ENCODE measurements at places on chromosomes 3 and 15.

GRCh38 chr3:98233468-98233867 lies 30.6 kb upstream of the OR5H6 start:
- no peak for DNase-seq

- DNase-seq, result no peak
These were observed 66.2 kb upstream of the TPM1 start for GRCh38 chr15:62976301-62976881.

DNA sequence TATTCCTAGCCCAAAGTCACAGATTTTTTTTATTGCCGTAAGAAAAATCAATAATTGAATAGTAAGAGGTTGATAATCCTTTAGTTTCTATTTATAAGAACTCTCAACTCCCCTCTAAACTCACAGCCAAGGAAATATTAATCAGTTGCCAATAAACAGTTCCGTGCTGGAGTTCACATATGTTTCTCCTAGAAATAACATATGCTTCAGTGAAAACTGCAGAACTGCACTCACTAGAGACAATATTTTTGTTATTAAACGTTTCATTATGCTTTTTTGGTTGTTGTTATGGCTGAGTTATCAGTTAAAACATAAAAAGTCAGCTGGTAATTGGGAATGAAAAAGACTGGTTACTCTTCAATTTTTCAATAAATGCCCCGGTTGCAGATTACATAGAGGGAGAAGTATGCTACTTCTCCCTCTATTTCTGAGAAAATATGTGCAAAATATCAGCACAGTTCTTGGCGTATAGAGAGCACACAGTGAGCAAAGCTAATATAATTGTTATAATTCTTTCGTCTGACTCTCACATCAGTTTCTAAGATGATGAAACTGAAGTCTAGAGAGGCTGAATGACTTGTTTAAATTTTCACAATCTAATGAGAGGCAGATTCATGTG lies 781.2 kb upstream of the GRM7 start:
- no peak for DNase-seq

DNA sequence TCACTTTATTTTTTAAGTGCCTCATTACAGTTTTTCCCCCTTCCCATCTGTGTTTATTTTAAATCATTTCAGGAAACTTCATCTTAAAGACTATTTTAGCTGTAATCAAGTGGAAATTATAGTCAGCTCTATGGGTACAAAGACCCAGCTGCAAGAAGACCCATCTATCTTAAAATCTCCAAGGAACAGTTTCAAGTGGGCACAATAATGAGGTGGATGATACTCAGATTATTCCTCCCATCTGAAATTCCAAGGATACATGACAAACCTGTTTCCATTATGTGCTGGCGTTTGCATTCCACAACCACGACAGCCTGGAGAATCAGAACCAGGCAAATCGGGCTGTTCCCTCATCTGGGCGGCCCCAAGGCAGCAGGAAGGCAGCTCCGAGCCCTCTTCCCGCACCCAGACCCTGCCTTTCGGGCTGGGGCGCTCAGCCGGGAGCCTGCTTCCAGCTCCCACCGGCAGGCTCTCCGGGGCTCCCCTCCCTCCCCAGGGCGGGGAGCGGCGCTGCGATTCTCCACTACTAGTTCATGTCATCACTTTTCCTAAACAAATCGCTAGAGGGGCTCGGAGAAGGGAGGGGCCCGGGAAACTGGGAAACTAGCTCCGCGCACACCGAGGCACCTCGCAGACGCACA lies at the start of gene MGLL:
TSS of gene MGLL (minus strand) at position 475 of the 641 bp plus-strand sequence. CDS start at position 278, 197 bp downstream.
- no peak for DNase-seq

DNA sequence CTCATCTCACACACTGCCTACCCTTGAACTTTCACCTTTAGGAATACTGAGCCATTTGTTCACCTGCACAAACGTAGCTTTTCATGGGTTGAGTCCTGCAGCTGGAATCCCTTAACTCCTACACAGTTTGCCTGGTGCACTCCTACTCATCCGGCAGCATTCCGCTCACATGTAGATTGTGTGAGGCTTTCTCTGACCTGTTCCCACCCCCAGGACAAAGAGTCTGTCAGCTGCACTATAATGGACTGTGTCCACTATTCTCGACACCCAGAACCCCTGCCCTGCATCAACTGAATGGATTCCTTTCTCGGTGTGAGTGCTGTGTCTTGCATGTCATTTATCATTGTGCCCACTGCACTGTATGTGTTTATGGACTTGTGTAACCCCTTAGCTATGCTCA lies 54.9 kb downstream of the EPHB3 start:
- DNase-seq, result no peak

- no peak for DNase-seq
These were observed 178.9 kb downstream of the KCNMB2 start for GRCh38 chr3:178714925-178715832.

Data from GM19239 (cell line).